Stimulated activated CD8-positive, alpha-beta memory T cell treated with anti-CD3 and anti-CD28 coated beads, Interleukin-2, amount 100 ng/mL, for 1 hour (primary cell): ENCODE measurements at places on chromosomes 11 and 22.
A peak's percentile ranks its signal among the peaks of the same experiment; 100 is the strongest.

DNA sequence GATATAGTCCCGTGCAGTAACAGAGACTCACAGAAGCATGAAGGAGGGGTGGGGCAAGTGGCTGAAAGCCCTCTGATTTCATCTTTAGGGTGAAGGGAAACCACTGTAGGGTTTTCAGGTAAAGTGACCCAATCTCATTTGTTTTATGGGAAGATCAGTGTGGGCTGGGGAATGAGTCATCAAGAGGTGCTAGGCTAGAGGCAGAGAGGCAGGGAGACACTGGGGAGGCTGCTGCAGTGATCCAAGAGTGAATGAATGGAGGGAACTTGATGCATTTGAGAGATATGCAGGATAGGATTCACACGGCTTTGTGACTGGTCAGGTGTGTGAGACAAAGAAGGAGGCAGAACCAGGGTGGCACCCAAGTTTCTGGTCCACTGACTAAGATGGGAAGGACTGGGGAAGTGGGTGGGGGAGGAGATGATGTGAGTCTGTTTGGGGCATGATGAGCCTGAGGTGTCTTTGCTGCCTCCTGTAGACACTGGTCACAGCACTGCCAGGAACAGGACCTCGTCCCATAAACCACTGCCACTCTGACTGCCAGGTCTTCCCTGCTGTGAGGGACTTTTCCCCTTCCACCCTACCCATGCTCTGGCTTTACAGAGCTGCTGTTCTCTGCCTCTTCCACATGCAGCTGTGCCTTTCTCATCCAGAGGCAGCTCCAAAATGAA, 239.0 kb downstream of the TENM4 start:
- no peak for DNase-seq

DNA sequence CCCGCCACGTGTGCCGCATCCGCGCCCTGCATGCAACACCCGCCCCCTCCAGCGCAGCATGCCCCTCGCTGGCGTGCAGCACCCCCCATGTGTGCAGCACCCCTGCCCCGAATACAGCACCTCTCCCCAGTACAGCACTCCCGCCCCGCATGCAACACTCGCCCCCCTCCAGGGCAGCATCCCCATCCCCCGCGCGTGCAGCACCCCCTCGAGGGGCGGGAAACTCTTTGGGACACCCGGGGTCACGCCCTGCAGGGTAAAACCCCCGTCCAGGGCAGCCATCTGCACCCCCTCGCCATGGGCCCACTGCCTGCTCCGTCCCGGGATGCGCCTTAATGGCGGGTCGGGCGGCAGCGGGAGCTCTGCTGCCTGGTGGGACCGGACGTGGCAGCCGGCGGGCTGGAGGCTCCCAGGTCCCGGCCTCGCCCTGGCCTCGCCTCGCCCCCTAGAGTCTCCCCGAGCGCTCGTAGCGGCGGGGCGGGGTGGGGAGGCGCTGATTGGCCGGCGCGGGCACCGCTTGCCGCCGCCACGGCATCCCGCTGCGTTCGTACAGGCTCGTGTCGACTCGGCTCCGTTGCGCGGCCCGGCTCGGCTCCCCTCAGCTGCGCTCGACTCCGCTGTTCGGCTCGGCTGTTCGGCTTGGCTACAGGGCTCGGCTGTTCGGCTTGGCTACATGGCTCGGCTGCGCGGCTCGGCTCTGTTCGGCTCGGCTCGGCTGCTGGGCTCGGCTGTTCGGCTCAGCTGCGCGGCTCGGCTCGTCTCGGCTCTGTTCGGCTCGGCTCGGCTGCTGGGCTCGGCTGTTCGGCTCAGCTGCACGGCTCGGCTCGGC, 417 bp upstream of the BRSK2 start:
- DNase-seq = peak; percentile 90

- DNase-seq = no peak
Observed at GRCh38 chr11:46611526-46612304, 5.3 kb downstream of the HARBI1 start.

DNA sequence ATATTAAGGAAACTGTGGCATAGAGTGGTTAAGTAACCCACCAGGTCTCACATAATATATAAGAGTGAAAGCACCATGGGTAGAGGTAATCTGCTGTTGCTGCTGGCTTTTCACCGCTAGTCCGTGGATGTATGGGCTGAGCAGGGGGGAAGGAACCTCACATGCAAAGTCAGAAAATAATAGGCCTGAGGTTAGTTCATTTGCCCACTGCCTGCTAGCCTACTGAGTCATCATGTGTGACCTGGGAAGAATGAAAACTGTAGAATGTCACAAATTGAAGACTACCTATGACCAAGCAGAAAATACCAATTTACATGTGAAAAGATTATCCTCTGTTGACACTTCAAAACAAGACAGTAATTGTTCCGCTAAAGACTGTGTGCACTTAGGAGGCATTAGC, 560.1 kb upstream of the FAT3 start:
- no peak for DNase-seq

GRCh38 chr22:23762842-23763578, at the start of gene C22orf15:
Gene C22orf15 (plus strand): TSS chr22:23762990. CDS start chr22:23763307, 317 bp downstream.
- no peak for DNase-seq

DNA sequence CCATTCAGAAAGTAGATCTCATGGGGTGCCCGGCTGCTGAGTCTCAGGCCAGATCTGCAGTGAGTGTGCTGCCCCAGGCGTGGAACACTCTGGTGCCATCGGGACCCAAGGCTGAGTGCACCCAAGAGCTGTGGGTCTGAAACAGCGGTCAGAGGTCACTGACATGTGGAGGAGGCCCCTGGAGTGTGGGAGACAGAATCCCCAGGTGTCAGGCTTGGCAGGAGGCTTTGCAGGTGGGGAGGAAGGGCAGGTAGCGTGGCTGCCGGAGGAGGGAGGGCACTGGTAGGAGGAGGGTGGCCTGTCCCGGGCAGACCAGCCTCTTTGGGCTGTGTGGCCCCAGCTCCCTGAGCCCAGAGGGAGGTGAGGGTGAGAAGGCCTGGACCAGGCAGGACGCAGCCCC, 31.7 kb upstream of the KRTAP5-6 start:
- no peak for DNase-seq

DNA sequence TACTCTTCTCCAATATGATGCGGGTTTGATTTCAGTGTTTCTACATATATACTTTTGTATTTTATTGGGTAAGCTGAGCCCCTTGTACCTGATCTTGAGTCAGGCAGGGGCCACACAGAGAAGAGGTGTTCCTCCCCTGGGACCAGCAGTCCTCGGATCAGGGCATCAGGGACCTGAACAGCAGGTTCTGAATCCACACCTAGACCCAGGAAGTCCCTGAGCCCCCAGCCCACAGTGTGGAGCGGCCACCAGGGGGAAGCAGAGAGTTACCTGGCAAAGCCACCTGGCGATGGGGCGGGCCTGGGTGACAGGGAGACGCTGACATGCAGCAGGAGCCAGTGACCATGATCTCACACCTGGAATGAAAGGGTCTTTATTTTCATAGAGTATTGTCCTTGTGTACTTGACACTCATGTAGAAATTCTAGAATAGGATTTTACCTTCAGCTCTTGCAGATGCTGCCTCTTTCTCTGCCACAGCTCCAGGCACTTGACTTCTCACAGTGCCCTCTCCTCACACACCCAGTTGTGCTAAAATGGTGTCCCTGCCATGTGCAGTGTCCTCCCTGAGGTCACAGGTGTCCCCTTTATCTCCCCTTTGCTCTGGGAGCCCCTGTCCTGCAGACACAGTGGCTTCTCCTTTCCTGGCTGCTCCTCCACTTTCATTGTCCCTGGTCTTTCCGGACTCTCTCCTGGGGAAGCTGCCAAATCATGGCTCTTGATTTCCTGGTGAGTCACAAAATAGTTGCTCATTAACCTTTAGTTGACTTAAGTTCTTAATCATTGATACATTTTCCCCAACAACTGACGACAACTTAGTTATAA, 48.5 kb downstream of the GGTLC2 start:
- peak; percentile 24 for DNase-seq

- DNase-seq = no peak
Observed at GRCh38 chr11:85680897-85681296, 5.1 kb downstream of the CCDC89 start.
